Nephron progenitor cell (in vitro differentiated cells): ENCODE measurements at places on chromosomes 6 and 20.
A peak's percentile ranks its signal among the peaks of the same experiment; 100 is the strongest.

DNA sequence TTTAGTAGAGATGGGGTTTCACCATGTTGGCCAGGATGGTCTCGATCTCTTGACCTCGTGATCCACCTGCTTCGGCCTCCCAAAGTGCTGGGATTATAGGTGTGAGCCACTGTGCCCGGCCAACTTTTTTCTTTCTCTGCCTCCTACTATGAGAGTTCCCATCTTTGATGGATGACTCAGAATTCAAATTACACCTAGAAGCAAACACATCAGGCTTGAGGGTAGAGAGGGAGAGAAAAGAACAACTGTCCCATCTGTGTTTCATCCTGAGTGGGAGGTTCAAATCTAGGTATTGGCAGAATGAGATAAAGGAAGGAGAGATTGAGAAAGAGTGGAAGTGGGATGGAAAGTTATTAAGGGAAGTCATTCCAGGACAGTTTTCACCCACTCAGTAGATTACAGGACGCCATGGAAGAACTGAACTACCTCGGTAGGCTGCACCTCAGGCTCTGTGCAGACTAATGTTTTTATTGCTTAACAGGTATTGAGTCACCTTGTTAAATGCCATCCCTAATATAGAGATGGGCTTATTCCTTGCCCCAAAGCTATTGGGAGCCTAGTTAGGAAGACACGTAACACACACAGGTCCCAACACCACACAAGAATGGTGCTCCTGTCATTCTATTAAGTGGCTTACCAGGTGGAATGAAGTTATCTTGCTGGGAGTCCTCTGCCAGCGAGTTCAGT, 275.7 kb downstream of the SOX4 start:
- H3K4me1 ChIP-seq, result peaks cover 44% of the 10 kb centered on the region
- no peaks in the 10 kb centered on the region for H3K27me3 ChIP-seq
- no peak overlapping the region for H3K4me3 ChIP-seq
- no peak for DNase-seq
- H3K36me3 ChIP-seq, result peaks cover 37% of the 10 kb centered on the region

DNA sequence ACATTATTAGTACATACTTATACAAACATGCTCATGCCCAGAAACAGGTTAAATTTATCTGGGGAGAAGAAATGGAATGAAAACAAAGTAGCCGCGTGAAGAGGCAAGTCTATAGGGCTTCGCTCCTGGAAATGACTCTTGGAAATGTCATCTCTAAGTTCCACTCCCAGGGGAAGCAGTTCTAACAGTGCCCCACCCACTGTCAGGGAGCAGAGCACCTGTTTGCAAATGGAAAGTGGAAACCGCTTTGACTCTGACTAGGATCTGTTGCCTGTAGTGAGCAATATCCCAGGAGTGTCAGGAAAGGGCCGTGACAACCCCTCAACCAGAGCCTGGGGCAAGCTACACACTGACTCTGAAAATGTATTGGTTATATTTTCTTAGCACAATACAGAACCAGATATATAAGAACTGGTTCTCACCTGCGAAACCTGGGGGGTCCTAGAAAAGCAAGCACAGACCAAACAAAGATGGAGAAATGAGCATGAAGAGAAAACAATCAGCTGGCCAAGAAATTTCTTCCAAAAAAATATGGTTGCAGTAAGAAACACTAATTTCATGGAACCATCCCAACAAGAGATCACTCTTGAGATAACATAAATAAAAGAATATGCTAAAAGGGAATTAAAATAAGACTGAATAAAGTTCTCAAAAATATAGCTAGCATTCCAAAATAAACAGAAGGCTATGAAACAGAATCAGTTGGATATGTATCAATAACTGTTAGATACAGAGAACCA, 47.5 kb upstream of the CRISP1 start:
- no peak for DNase-seq
- no peaks in the 10 kb centered on the region for H3K36me3 ChIP-seq
- H3K4me3 ChIP-seq, result no peak overlapping the region
- H3K27ac ChIP-seq, result peak overlapping the region; percentile 75
- no peaks in the 10 kb centered on the region for H3K27me3 ChIP-seq

DNA sequence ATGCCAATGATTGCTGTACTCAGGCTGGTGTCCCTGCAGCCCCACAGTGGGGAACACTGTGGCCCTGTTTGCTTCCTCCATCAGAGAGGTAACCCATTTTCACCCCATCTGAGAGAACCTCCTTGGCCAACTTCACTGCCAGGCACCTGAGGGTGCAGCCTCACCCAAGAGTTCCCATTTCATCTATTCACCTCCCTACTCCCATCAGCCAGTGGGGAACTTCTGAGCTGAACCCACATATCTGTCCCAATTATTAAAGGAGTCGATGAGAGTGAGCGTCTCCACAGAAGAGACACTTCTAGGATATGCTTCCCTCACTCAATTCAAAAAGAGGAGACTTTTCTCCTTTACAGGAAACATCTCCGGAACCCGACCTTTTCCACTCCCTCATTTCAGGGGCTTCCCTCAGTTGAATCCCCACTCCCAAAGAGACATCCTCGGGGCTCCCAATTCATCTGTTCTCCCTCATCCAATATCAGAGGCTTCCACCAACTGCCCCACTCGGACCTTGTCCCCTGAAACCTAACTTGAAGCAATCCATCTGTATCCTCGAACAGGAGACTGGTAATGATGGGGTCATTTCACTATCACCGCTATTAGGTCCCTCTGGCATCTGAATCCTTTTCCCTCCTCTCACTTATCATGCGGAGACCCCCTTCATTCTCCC, 988 bp downstream of the UBE2V1 start:
- no peak for DNase-seq
- H3K27me3 ChIP-seq, result no peaks in the 10 kb centered on the region
- H3K4me1 ChIP-seq, result peaks cover 88% of the 10 kb centered on the region

GRCh38 chr20:57484772-57485171, 40.2 kb downstream of the CTCFL start:
- no peak for DNase-seq
- H3K27ac ChIP-seq, result no peak overlapping the region
- no peaks in the 10 kb centered on the region for H3K36me3 ChIP-seq
- H3K4me3 ChIP-seq, result no peak overlapping the region

DNA sequence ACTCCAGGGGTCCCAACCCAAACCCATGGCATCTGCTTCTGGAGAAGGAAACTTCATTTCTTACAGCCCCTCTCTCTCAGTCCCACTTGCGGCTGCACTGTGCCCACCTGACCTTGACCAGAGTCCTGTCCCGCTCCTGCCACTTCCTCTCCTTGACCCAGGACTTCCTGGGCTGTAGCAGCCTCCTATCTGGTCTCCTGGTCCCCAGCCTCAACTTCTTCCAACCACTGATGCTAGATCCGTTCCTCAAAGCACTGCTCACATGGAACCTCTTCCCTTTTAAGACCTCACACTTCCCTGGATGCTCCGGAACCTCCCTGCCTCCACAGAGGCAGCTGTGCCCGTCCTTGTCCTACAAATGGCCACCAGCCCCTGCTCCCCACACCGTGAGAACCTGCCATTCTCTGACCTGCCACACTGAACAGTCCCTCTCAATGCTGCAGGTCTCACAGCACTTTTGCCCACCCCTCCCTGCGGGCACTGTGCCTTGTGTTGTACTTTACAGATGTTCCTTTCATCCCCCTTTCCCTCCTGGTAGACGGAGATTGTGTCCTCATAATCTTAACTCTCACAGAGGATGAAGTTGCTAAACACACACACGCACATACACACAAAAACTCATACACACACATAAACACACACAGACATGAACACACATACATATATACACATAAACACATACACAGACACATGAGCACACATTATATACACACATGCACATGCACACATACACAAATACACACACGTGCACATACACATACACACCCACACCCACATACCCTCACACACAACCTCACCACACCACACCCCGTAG, 59.6 kb upstream of the NXT1 start:
- no peak for DNase-seq
- H3K36me3 ChIP-seq, result no peaks in the 10 kb centered on the region
- no peak overlapping the region for H3K27ac ChIP-seq
- peaks cover 3% of the 10 kb centered on the region for H3K27me3 ChIP-seq
- H3K4me3 ChIP-seq, result no peak overlapping the region
- H3K4me1 ChIP-seq, result peaks cover 58% of the 10 kb centered on the region

GRCh38 chr6:24321538-24322162, 36.2 kb downstream of the DCDC2 start:
- no peak for DNase-seq
- H3K36me3 ChIP-seq, result no peaks in the 10 kb centered on the region
- H3K4me1 ChIP-seq, result peaks cover 36% of the 10 kb centered on the region
- peak overlapping the region; percentile 5 for H3K4me3 ChIP-seq
- no peaks in the 10 kb centered on the region for H3K27me3 ChIP-seq

DNA sequence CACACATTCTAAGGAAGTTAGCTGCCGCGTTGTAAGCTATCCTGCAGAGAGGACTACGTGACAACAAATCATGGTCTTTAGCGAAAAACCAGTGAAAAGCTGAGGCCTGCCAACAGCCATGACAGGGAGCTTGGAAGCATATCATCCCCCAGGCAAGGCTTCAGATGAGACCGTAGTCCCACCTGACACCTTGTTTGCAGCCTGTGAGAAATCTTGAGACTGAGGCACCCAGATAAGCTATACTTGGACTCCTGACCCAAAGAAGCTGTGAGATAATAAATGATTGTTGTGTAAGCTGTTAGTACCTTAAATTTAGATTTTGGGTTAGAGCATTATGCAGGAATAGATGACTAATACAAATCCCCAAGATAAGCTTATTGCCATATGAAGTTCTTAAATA, 45.4 kb upstream of the SENP6 start:
- H3K4me3 ChIP-seq, result no peak overlapping the region
- peaks cover 12% of the 10 kb centered on the region for H3K27me3 ChIP-seq
- no peaks in the 10 kb centered on the region for H3K4me1 ChIP-seq
- H3K36me3 ChIP-seq, result no peaks in the 10 kb centered on the region

GRCh38 chr6:170178561-170179477, 112.1 kb downstream of the DLL1 start:
- H3K27me3 ChIP-seq, result peaks cover 14% of the 10 kb centered on the region
- peak overlapping the region; percentile 8 for H3K4me3 ChIP-seq
- peaks cover 50% of the 10 kb centered on the region for H3K4me1 ChIP-seq
- peak overlapping the region; percentile 34 for H3K27ac ChIP-seq
- no peaks in the 10 kb centered on the region for H3K36me3 ChIP-seq

- H3K27me3 ChIP-seq, result peaks cover 20% of the 10 kb centered on the region
- no peaks in the 10 kb centered on the region for H3K4me1 ChIP-seq
- no peak overlapping the region for H3K27ac ChIP-seq
- no peaks in the 10 kb centered on the region for H3K36me3 ChIP-seq
- no peak for DNase-seq
- no peak overlapping the region for H3K4me3 ChIP-seq
Observed at GRCh38 chr6:25875926-25876602, 2.0 kb upstream of the SLC17A3 start.

DNA sequence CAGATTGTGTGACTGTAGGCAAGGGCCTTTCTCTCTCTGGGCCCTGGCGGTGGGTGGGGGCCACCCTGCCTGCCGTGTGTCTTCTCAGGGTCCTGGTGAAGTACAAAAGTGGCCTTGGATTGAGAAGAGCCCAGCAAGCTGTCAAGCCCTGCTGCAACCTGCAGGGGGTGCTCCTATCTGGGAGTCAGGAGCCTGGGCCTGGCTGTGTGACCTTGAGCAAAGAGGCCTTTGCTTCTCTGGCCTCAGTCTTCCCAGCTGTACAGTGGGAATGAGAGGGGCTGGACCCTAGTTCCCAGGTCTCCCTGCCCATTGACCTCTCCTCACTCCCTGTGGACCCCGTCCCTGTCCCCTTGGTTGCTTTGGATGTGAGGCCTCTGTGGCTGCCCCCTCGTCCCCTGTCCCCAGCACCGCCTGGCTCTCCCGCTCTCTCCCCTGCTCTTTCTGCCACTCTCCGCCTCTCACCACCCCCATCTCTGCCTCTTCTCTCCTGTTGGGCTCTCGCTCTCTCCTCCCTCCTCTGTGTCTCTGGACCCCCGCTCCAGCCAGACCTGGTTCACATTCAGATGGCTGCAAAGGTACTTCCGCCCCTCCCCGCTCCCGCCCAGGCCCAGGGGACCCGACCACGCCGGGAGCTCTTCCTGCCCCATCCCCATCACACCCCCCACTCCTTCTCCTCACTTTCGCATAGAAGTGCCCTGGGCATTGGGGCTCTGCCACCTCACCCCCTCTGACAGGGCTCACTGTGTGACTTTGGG, 46.7 kb downstream of the SRC start:
- H3K4me1 ChIP-seq, result peaks cover 43% of the 10 kb centered on the region
- DNase-seq, result no peak
- no peak overlapping the region for H3K27ac ChIP-seq
- H3K36me3 ChIP-seq, result no peaks in the 10 kb centered on the region
- no peak overlapping the region for H3K4me3 ChIP-seq

DNA sequence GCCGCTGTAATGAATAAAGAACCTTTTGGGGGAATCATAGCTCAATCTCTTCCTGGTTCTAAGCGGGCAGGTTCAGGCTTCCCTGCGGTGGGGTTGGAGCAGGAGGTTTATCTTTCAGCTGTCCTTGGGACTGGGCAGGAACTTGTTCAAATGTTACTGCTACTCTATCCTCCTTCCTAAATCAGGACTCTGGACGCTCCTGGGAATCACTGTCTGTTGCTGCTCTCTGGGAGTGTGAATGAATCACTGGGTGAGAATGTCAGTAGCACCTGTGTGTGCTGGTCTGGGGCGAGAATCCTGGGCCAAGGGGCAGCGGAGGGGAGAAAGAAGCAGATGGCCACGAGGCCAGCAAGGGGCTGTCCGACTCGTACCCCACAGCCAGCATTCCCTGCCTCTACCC, 65.4 kb upstream of the ZNFX1 start:
- H3K36me3 ChIP-seq, result no peaks in the 10 kb centered on the region
- H3K27ac ChIP-seq, result no peak overlapping the region
- H3K4me1 ChIP-seq, result peaks cover 19% of the 10 kb centered on the region
- no peak for DNase-seq
- no peak overlapping the region for H3K4me3 ChIP-seq
- H3K27me3 ChIP-seq, result peaks cover 21% of the 10 kb centered on the region

DNA sequence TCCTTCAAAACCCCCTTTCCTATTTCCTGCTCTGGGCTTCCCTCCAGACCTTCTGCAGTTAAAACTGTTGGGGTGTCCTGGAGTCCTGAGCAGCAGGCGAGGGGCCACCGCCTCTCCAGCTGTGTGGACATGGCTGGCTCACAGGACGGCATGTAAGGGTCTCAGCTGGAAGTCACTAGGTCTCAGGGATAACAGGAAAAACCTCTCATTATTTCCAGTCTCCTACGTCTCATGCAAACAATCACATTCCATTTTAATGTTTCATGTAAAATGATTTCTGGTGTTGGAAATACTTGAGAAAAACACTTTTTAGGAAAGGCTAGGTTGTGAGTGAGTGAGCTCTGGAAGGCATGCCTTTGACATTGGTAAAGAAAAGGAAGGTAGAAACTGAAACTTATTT, 158.7 kb downstream of the SCML4 start:
- peak overlapping the region; percentile 48 for H3K4me3 ChIP-seq
- peaks cover 97% of the 10 kb centered on the region for H3K4me1 ChIP-seq
- peaks cover 21% of the 10 kb centered on the region for H3K36me3 ChIP-seq
- peaks cover 6% of the 10 kb centered on the region for H3K27me3 ChIP-seq
- peak overlapping the region; percentile 99 for H3K27ac ChIP-seq

- peak; percentile 19 for DNase-seq
- peaks cover 11% of the 10 kb centered on the region for H3K27me3 ChIP-seq
- no peak overlapping the region for H3K27ac ChIP-seq
- H3K36me3 ChIP-seq, result no peaks in the 10 kb centered on the region
Observed at GRCh38 chr20:41956338-41957074, 338.3 kb upstream of the CHD6 start.

GRCh38 chr6:159157431-159157830, 11.8 kb upstream of the FNDC1 start:
- no peak for DNase-seq
- no peaks in the 10 kb centered on the region for H3K4me1 ChIP-seq
- no peaks in the 10 kb centered on the region for H3K36me3 ChIP-seq
- H3K27ac ChIP-seq, result no peak overlapping the region
